ENCODE measurements at places on chromosomes 6 and 20.

- no peak for DNase-seq
Observed at GRCh38 chr6:29967379-29968010, 25.2 kb downstream of the HLA-A start.

GRCh38 chr6:151690768-151691562, 116.5 kb upstream of the ESR1 start:
- DNase-seq, result no peak

DNA sequence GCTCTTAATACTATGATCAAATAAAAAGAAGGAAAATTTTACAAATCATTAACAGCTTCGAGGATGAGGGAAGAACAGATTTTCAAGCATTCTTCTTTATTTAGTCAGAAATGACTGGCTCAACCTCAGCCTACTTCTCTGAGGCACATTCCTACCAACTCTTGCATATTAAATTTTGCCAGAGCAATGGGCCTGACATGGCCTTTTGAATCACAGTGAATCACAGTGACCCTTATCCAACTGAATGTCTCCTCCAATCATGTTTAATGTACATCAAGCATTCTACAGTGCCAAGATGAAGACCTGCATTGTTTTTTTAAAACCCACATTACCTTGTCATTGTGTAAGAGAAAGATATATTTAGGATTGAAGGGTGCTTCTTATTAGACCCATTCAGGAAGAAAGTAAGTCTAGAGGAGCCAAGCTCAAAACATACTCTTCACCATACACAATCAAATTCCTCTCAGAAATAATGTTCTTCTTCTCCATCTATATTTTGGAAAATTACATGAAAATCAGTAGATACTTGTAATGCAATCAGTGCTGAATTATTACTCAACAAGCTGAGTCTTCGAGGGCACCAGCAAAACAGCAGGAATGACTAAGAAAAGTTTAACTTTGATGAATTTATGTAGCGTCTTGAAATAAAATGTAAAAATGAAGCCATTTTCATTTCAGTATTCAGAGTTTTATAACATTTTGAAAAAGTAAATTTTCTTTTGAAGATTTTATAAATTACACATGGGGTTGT, 44.1 kb upstream of the MOXD1 start:
- DNase-seq, result no peak

GRCh38 chr6:70381417-70381782, 31.9 kb upstream of the FAM135A start:
- DNase-seq, result no peak

DNA sequence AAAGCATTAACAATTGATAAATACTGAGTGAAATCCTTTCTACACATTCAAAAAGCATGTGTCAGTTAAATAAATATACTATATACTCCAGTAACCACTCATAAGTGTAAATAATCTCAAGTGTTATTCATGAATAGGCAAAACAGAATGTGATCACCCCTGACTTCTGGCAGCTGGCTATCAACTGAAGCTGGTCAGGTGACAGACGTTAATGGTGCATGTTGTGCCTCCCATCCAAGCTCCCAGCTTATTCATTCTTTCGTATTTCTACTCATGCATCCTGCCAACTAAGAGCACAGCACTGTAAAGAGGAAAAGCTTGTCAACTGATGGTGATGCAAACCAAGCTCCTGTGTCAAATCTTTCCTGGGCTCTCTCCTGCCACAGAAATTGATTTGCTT, 7.7 kb downstream of the PSMB1 start:
- DNase-seq, result no peak

DNA sequence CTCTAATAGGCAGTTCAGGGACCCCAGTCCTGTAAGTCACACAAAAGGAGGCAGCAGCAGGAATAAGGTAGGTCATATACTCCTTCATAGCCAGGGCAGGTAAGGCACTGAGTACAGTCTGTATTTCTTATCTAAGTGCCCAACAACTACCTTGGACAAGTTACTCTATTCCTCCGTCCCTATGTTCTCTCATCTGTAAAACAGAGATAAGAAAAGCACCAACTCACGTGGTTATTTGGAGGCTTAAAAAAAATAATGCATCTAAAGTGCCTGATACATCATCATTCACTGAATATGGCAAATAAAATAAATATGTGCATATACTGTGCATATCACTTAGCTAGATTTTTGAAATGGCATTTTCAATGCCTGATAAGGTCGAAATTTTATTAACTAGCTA, 298.1 kb upstream of the CDYL start:
- DNase-seq, result no peak

GRCh38 chr6:11960909-11961779, 51.0 kb upstream of the HIVEP1 start:
- no peak for DNase-seq

DNA sequence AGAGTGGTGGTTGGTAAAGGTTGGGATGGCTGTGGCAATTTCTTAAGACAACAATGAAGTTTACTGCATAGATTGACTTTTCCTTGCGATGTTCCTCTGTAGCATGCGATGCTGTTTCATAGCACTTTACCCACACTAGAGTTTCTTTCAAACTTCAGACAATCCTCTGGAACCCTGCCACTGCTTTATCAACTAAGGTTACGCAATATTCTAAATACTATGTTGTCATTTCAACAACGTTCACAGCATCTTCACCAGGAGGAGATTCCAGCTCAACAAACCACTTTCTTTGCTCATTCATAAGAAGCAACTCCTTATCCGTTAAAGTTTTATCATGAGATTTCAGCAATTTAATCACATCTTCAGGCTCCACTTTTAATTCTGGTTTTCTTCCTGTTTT, 161.2 kb upstream of the NRSN1 start:
- DNase-seq, result no peak

- no peak for DNase-seq
Observed at GRCh38 chr6:81401970-81402690, 350.4 kb downstream of the TENT5A start.

DNA sequence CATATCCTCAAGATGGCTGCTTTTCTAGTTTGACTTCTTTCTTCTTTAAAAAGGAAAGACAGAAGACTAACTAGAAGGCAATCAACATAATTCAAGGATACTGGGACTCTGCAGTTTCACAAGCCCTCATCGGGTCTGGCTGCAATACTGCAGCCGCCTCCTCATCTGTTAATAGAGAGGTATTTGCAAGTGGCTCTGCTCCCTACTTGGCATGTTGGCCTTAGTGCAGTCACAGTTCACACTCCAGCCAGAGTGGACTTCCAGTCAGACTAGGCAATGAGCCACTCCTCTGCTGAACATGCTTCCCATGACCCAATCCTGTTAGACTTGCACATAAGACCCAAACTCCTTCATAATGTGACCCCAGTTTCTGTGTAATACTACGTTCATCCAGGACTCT, 141.9 kb upstream of the ENPP5 start:
- DNase-seq, result no peak

GRCh38 chr6:104698979-104699378, 160.7 kb downstream of the HACE1 start:
- DNase-seq, result no peak

- DNase-seq, result no peak
Observed at GRCh38 chr6:106098383-106099234, 12.5 kb downstream of the PRDM1 start.

GRCh38 chr6:137415127-137415833, 78.9 kb downstream of the OLIG3 start:
- DNase-seq, result peak; percentile 73

GRCh38 chr6:52616059-52616690, 39.3 kb upstream of the TRAM2 start:
- no peak for DNase-seq

- no peak for DNase-seq
Observed at GRCh38 chr6:106546691-106547414, 82.4 kb downstream of the RTN4IP1 start.

DNA sequence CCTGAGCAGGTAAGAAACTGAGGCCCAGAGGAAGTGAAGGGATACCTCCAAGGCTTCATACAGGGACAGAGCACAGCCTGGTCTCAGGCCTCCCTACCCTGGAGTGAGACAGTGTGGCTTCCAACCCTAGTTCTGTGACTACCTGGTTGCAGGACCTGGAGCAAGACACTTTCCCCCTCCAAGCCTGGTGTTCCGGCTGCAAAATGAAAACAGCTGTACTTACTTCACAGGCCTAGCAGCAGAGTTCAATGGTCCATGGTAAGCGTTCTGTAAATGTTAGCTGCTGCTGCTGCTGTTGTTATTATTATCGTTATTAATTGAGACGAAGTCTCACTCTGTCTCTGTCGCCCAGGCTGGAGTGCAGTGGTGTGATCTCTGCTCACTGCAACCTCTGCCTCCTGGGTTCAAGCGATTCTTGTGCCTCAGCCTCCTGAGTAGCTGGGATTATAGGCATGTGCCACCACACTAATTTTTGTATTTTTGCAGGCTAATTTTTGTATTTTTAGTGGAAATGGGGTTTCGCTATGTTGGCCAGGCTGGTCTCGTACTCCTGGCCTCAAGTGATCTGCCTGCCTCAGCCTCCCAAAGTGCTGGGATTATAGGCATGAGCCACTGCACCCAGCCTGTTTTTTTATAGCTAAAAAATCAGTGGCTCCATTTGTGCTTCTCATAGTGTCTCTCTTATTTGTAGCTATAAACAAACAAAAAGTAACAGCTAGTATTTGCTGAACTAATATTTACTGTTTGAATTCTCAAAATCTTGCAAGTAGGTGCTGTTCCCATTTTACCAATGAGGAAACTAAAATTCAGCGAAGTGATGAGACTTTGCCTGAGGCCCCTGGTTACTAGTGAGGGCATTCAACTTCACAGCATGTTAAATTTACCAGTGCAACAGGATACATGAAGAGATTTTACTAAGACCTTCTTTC, 41.9 kb downstream of the COX4I2 start:
- no peak for DNase-seq

DNA sequence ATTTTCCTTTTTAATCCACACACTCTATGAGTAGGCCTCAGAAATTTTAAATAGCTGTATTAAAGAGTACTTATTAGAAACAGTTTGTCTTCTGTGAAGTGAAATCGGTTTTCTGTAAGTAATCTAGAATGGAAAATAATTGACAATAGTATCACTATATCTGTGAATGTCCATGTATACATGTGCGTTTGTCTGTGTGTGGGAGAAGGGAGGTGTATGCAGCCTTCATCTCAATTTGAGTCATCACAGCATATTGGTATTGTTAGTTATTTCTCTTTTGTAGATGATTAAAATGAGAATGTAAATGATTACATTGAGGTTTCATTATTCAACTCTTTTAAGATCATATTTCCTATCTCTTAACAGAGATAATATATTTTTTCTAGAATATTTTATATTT, 206.0 kb downstream of the EYS start:
- no peak for DNase-seq

GRCh38 chr6:24851086-24851485, 52.4 kb upstream of the ARMH2 start:
- no peak for DNase-seq

DNA sequence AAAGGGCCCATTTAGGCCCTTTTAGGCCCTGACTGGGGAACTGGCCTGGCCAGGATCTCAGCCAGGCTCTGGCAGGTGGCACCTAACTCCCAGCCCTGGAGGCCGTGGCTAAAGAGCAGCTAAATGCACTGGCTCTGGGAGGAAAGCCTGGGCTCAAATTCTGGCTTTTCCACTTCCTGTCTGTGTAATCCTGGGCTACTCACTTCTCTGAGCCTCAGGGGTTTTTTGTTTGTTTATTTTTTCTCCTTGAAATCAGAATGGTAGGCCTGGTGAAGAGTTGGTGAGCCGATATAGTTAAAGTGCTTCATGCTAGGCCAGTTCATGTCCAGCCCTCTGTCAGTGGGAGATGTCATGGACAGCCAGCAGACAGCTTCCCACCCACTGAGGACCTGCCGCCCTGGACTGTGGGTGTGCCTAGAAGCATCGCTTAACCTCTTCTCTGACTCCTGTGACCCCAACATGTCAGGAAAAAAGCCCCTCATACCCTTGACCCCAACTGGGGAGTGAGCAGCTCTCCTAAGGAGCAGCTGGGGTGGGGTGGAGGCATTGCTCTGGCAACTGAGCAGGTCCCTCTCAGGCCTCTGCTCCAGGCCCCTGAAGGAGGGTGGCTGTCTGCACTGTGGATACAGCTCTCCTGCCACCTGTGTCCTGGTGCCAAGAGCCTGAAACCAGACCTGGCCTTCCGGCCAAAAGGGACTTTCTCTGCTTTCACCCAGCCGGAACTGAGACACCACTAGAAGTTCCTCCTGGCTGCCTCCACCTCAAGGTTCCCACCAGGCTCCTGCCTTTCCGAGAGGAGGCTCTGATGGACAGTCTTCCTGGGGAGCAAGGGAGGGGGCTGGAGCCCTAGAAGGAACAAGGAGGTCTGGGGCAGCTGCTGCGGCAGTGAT, 57.2 kb upstream of the MYL9 start:
- DNase-seq, result no peak

DNA sequence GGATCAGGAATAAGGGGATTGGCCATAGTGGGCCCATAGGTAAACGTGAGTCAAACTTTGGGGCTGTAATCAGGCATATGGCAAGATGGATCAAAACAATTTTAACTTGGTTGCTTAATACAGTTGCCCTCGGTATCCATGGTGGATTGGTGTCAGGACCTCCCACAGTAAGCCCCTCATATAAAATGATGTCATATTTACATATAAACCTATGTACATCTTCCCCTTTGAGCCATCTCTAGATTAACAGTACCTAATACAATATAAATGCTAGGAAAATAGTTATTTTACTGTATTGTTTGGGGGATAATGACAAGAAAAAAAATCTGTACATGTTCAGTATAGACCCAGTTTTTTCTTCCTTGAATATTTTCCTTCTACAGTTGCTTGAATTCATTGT, 7.4 kb upstream of the ACAT2 start:
- no peak for DNase-seq

GRCh38 chr20:50548396-50548795, 38.2 kb downstream of the PTPN1 start:
- no peak for DNase-seq

DNA sequence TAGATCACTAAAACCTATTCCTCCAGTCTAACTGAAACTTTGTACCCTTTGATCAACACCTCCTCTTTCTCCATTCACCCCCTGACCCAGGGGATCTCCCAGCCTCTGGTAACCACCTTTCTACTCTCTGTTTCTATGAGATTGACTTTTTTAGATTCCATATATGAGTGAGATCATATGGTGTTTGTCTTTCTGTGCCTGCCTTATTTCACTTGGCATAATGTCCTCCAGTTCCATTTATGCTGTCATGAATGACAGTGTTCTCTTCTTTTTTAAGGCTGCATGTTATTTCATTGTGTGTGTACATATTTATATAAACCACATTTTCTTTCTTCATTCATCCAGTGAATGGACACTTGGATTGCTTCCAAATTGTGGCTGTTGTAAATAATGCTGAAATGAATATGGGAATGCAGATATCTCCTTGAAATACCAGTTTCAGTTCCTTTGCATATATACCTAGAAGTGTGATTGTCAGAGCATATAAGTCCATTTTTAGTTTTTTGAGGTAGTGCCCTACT, 57.7 kb downstream of the DHX35 start:
- DNase-seq, result no peak

DNA sequence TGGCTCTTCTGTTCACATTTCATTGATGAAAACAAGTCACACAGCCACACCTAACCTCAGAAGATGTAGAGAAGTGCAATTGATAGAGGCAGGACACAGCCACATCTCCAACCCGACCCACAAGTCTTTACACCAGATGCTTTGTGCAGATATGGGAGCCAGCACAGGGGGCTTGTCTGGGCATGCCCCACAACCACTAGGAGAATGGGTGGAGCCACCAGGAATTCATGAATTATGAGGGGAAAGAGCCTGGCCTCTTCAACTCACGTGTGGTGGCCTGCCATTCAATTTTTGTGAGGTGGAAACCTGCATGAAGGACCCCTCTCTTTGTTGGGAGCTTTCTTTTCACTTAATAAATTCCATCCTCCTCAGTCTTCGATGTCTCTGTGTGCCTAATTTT, 79.1 kb downstream of the OGFRL1 start:
- no peak for DNase-seq

- peak; percentile 14 for DNase-seq
Observed at GRCh38 chr6:73523434-73524123, 2.7 kb upstream of the EEF1A1 start.

Data from hippocampal formation (tissue), 2 donors.